ENCODE measurements at places on chromosomes 5 and 9.

DNA sequence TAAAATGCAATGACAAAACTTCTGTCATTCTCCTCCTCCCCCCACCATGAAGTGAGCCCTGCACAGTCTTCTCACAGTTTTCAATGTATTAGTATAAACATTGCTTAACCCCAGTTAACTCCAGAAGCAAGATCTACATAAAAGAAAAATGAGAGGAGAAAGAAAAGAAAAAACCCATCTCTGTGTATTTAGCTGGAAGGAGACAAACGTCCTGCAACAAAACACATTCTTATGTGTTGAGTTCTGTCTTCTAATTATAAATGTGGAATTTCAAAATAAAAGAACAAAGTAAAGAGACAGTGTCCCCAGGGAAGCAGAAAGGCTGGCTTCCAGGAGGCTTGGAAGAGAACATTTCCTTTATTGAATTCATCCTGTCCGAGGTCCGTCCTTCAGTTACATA lies 491.9 kb upstream of the TUSC1 start:
- DNase-seq: no peak

- no peak for DNase-seq
Measured at GRCh38 chr9:90985631-90986030, 184.0 kb downstream of the SYK start.

- no peak for DNase-seq
Measured at GRCh38 chr5:103480246-103480645, 82.3 kb downstream of the NUDT12 start.

DNA sequence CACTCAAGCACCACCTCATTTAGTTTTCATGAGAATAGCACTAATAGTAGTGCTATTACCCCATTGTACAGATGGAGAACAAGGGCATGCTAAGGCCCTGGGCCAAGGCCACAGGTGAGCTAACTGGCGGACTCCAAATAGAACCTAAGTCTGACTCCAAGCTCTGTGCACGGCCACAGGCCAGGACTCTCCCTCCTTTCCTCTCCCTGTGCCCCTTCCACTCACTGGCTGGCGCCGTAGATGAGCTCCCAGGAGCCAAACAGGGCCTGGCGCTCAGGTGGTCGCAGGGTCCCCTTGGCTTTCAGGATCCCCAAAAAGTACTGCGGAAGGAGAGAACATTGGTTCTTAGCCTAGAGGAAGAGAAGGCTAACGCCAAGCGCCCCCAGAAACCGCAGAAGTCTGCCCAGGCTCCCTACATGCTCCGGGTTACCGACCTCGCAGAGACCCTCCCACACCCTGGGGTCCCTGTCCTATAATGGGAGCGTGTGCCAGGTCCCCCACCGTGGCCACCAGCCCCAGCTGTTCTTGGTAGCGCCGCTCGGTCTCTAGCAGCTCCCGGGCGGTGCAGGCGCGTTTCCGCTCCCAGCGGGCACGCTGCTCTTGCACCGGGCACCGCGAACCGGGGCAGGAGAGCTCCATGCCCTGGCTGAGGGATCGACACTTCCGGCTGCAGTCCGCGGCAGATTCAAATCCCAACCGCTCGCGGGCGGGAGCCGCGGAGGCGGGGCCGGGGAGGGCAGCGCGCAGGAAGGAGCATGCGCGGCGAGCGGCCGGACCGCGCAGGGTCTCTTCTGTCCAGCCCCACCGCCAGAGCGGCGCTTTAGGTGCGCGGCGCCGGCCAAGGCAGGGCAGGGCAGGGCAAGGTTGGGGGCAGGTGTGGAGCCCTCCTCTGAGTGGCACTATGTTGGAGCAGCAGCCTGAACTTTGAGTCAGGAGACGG lies at the start of gene ARHGEF39:
Gene ARHGEF39, minus strand, starts transcription at position 665 of the 940 bp plus-strand sequence. Its CDS starts 26 bp downstream, at position 639.
- DNase-seq: peak; percentile 67

DNA sequence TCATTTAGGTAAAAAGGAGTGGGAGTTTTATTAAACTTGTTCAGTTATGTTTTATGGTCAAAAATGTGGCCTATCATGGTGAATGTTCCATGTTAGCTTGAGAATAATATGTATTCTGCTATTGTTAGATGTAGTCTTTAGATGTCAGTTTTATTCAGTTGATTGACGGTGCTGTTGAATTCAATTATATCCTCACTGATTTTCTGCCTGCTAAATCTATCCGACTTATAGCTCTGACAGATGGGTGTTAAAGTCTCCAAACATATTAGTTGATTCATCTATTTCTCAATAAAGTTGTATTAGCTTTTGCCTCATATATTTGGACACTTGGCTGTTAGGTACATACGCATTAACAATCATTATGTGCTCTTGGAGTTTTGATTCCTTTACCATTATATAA lies 49.0 kb upstream of the ALDH1A1 start:
- no peak for DNase-seq

- no peak for DNase-seq
Measured at GRCh38 chr9:20001058-20001457, 212.2 kb upstream of the SLC24A2 start.
